Hair follicular keratinocyte (primary cell): ENCODE measurements at places on chromosomes 3 and 15. TPM values are rescaled to one million over a fixed set of nuclear protein-coding genes. Genes with fewer than 3 reads are reported as not detected.

CILP gene
- not detected in 2 replicates for total RNA-seq

HTR3E gene
- not detected in 2 replicates for total RNA-seq

KCNMB3 gene
- total RNA-seq: 0.11 and 0.16 TPM in 2 replicates

LRTM1 gene
- total RNA-seq: not detected in 2 replicates

KIF7 gene
- 4.5 and 6.2 TPM in 2 replicates for total RNA-seq

ROBO2 gene
- under 0.01 TPM in 1 of 2 replicates, not detected in the other for total RNA-seq

GOLGA8S gene
- total RNA-seq: not detected in 2 replicates

VILL gene
- total RNA-seq: 3.5 and 5.2 TPM in 2 replicates

DPPA4 gene
- not detected in 2 replicates for total RNA-seq

CSK gene
- 29.5 and 31.6 TPM in 2 replicates for total RNA-seq

SCG5 gene
- 14.8 and 60.0 TPM in 2 replicates for total RNA-seq

TTLL13 gene
- total RNA-seq: 0.08 and 0.11 TPM in 2 replicates

PRR20G gene
- not detected in 2 replicates for total RNA-seq

GOLGA8Q gene
- total RNA-seq: 1.2 TPM in 1 of 2 replicates, not detected in the other

ARHGEF26 gene
- total RNA-seq: 2.0 and 2.6 TPM in 2 replicates

OR5K2 gene
- not detected in 2 replicates for total RNA-seq

SEMA3B gene
- total RNA-seq: 3.5 and 8.4 TPM in 2 replicates

GOLGA6L9 gene
- 0.78 and 3.1 TPM in 2 replicates for total RNA-seq

KPNA1 gene
- 21.1 and 24.9 TPM in 2 replicates for total RNA-seq

ATP2B2 gene
- total RNA-seq: not detected in 2 replicates
